ENCODE measurements at places on chromosomes 7 and 10. TPM values are rescaled to one million over a fixed set of nuclear protein-coding genes. Genes with fewer than 3 reads are reported as not detected.

GSDME gene
- 6.1 TPM for total RNA-seq

TMEM72 gene
- not detected for total RNA-seq

ZPBP gene
- total RNA-seq, result 0.36 TPM

TEX47 gene
- not detected for total RNA-seq

PNLIPRP3 gene
- not detected for total RNA-seq

SUFU gene
- total RNA-seq, result 8.5 TPM

ICA1 gene
- 0.34 TPM for total RNA-seq
